SJCRH30 (cell line): ENCODE measurements at places on chromosomes 16 and 17. TPM values are rescaled to one million over a fixed set of nuclear protein-coding genes. Genes with fewer than 3 reads are reported as not detected.

- H3K27ac ChIP-seq = no peak within 1 kb of the TSS
- H3K4me1 ChIP-seq = peaks cover 4% of the 10 kb centered on the region; the same call in 1 of the 2 replicates
- H3K27me3 ChIP-seq = peaks cover 48% of the 10 kb centered on the region
- H3K36me3 ChIP-seq = no peaks in the 10 kb centered on the region
- peak within 1 kb of the TSS; percentile 32; the same call in 1 of the 2 replicates for H3K4me3 ChIP-seq
- DNase-seq = peak; percentile 43
Measured at GRCh38 chr16:2196162-2196980, at the start of gene CASKIN1. Gene CASKIN1, minus strand, starts transcription at chr16:2196605. Its CDS starts 173 bp downstream, at chr16:2196432.

The MSL1 gene
- 72.9 and 76.1 TPM in 2 replicates for total RNA-seq

The FAM83G gene
- total RNA-seq = 2.1 TPM in 2 replicates

GRCh38 chr17:31513731-31514427 is 122.4 kb downstream of the RAB11FIP4 start:
- no peak overlapping the region for H3K27ac ChIP-seq
- peaks cover 5% of the 10 kb centered on the region; the same call in 1 of the 2 replicates for H3K27me3 ChIP-seq
- no peak for DNase-seq
- no peaks in the 10 kb centered on the region for H3K36me3 ChIP-seq
- H3K4me3 ChIP-seq = no peak overlapping the region

- no peak for DNase-seq
- H3K4me1 ChIP-seq = peaks cover 11% of the 10 kb centered on the region
- H3K36me3 ChIP-seq = peaks cover 45% of the 10 kb centered on the region
- no peak overlapping the region for H3K27ac ChIP-seq
- no peaks in the 10 kb centered on the region for H3K27me3 ChIP-seq
Measured at GRCh38 chr17:21211825-21212479, 2.0 kb downstream of the TMEM11 start.
